ENCODE measurements at places on chromosomes 6 and 20. TPM values are rescaled to one million over a fixed set of nuclear protein-coding genes. Genes with fewer than 3 reads are reported as not detected.

Gene PLTP
- total RNA-seq, result 52.0 TPM

Gene MUC21
- not detected for total RNA-seq

Gene CD24
- 1,843 TPM for total RNA-seq

- DNase-seq, result peak; percentile 35
Measured at GRCh38 chr20:15475483-15475882, 1097.8 kb downstream of the KIF16B start.

DNA sequence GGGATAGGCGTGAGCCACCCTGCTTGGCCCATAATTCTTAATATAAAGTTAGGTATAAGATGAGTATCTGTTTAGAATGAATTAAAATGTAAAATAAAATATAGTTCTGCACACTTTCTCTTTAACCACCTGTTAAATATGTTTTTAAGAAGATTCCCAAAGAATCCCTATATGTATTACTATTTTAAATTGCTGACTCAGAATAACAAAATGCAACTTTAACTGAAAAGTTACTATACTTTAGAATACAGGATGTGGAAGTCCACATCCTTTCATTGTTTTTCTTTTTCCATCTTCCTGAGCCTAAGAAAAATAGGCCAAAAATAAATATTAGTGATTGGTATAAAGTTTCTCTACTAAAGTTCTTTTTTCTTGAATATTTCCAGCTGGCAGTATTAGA lies 325.6 kb upstream of the EYS start:
- DNase-seq, result no peak

DNA sequence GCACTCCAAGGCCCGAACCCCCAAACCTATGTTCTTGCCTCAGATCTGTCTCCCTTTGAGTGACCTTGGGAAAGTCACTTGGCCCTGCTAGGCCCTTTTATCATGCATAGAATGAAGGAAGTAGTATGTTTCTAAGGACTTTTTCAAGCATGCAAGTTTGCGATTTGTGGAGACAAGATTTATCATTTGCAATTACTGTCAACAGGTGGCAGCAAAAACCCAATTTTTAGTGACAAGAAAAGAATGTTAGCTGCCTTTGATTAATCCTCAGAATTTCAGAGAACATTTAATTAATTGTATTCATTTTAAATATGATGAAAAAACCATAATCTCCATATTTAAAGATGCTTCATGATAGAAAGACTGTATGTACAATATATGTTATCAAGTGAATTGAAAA lies 28.3 kb upstream of the PREP start:
- DNase-seq, result no peak

GRCh38 chr6:134706153-134706552 lies 243.7 kb downstream of the ALDH8A1 start:
- no peak for DNase-seq

- no peak for DNase-seq
Measured at GRCh38 chr6:136784271-136784664, 8.0 kb downstream of the MAP3K5 start.
